ENCODE measurements at places on chromosomes 1 and 21. TPM values are rescaled to one million over a fixed set of nuclear protein-coding genes. Genes with fewer than 3 reads are reported as not detected.
A peak's percentile ranks its signal among the peaks of the same experiment; 100 is the strongest.

DNA sequence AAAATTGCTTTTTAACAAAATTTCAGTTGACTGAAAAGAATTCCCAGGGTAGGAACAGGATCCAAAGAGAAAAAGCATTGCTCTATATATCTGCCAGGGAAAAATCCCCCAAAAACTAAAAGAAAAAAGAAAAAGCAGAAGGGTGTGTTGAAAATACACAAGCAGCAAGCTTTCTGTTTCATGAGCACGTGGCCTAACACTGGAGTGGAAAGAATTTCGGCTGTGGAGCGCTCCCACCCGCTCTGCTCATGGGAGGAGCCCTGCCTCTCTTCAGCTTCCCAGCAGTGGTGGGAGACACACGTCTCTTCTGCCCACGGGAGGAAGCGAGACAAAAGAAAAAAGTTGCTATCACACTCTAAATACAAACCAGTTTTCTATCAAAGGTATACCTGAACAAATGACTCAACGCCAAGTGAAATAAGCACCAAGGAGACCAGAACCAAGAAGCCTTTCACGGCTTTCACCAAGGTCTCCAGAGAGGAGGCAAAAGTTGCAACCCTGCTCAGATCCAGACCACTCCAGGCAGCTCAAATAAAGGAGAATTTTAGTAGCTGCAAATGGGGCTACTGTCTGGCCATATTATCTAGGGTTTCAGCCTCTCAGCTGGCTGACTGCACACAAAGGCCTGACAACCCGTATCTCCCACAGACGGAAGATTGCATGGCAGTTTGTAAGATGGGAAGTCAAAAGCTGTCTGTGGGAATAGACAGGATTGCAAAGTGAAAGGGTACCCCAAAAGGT lies 29.5 kb upstream of the ZNF496 start:
- no peak for DNase-seq

DNA sequence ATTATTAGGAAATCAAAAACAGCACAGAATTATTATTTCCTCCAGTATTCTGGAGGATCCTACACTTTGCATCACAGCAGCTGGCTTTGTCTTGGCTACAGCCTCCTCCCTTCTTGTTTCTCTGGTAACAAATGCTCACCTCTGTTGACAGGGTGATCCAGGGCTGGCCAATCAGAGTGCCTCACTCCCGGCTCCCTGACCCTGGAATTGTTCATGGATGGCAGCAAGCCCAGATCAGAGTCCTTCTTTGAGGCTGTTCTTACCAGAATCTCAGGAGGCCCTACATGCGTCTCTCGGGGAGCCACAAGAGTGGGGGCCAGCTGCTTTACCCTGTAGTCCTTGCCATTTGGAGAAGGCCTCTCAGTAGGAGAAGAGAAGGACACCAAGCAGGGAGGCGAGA lies 48.4 kb upstream of the IGSF5 start:
- no peak for DNase-seq

- no peak for DNase-seq
Measured at GRCh38 chr1:204924013-204924759, 53.5 kb downstream of the NFASC start.

- no peak for DNase-seq
Measured at GRCh38 chr1:62327360-62328055, 8.3 kb upstream of the KANK4 start.

- no peak for DNase-seq
Measured at GRCh38 chr1:241730031-241730430, 78.0 kb downstream of the WDR64 start.

GRCh38 chr1:96966536-96967138 lies 245.1 kb downstream of the PTBP2 start:
- peak; percentile 84 for DNase-seq

DNA sequence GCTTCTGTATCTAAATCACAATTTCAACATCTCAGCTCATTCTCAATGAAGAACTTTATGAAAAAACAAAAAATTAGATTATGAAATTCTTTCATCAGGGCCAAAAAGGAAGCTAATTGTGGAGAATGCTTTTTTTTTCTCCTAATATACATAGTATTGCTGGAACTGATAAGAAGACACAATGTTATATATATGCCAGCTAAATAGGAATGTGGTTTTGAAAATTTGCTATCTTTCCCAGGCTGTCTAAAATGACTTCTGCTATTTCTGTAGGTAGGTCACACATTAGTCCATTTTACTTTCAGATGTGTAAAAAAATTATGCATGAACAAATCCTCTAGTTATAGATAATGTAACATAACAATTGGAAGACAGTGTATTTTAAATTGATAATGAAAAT lies 732.9 kb downstream of the RWDD3 start:
- no peak for DNase-seq

DNA sequence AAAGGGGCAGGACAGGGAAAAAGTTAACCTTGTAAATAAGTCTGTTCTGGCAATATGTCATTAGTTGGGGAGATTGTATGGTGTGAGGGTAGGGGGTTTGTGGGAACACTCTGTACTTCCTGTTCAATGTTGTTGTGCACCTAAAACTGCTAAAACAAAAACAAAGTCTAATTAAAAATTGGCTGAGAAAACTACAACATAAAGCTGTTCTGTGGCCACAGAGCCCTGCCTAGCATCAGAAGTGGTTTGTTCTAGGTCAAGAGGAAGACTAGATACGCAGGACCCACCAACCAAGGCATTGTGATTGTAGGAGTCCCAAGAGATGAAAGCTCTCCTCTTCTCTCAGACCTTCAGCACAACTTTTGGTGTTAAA lies 81.0 kb upstream of the LRRC8D start:
- no peak for DNase-seq

GRCh38 chr1:36322041-36322785 lies 1.2 kb downstream of the EVA1B start:
- no peak for DNase-seq

DNA sequence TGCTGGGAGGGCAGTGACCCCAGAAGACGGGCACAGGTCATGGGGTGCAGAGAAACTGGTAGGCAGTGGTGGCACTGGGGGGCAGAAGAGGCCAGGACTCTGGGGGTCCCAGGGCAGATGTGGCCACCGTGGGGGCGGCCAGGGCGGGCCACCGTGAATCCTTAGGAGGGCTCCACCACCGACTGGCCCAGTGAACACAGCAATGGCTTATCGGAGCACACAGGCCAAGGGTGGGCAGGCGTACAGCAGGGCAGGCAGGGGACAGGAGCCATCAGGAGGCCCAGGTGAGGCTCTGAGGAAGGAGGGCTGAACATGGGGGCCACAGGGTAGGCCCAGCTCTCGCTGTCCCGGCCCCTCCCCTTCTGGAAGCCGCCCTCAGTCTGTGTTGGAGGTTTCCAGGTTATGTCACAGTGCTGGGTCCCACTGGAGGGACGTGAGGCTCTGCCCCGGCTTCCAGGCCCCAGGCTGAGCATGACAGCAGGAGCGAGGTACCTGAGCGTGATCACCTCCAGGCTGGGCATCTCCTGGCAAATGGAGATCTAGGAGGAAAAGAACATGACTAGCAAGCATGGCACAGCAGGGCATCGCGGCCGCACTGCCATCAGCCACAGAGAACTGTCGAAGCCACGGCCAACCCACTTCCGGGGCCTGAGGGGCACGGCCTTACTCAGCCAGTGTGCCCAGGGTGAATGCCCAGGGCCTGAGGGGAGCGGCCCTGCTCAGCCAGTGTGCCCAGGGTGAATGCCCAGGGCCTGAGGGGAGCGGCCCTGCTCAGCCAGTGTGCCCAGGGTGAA lies 3.7 kb downstream of the CFAP410 start:
- no peak for DNase-seq

- DNase-seq, result no peak
Measured at GRCh38 chr1:42037586-42037985, 115.6 kb upstream of the GUCA2B start.

DNA sequence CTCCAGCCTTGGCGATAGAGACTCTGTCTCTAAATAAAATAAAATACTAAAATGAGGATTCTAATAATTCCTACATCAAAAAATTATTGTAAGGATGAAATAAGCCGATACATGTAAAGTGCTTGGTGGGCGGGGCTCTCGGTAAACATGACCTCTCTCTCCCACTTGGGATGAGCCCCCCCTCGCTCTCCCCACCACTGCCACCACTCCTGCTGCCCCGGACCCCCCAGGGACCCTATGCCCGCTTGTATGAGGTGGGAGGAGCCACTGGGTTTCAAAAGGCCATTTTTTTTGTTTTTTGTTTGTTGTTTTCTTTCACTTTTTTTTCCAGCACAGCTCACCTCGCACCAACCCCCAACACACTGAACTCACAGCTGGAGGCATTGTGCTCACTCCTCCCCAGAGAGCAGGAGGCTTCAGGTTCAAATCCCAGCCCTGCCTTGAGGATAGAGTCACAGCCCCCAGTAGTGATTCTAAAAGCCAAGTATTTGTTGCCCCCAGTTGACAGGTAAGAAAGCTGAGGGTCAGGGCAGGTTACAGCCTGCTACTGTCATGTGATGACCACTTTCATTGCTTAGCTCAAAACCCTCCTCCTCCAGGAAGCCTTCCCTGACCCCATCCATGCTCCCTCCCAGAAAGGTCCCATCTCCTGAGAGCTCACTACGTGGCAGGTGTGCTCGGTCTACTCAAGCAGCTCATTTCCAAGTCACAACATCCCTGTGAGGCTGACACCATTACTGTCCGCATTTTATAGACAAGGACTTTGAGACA lies 4.2 kb downstream of the SDC3 start:
- no peak for DNase-seq

- no peak for DNase-seq
Measured at GRCh38 chr1:220797553-220797952, 10.8 kb downstream of the MTARC1 start.

GRCh38 chr21:14901482-14901958 lies 163.3 kb downstream of the NRIP1 start:
- DNase-seq, result no peak

DNA sequence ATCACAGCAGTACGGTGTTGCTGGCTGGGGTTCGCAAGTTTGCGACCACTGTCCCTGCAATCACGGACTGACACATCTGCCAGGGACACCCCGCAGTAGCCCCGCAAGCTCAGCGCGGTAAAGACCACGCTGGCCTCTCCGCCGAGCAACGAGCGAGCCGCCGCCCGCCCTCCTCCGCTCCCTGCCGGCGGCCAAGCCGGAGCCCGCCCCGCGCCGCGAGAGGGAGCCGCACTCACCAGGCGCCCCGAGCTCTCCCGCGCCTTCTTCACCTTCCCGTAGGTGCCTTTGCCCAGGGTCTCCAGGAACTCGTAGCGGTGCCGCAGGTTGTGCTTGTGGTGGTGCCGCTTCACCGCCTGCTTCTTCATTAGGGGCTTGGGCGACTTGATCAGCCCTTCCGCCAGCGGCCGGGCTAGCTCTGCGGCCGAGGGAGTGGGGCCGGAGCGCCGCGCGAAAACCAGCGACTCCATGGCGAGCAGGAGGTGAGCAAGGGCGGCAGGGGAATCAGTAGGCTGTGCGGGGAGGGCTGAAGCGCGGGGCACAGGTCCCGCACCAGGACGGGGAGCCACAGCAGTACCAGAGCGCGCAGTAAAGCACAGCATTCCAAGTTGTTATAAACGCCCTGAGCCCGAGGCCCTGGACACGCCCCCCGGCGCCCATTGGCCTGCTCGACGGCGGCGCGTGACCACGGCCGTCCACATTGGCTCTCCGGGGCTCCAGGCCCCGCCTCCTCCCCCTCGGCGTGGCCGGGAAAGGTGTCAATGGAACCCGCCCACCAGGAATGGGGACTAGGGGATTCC lies at the start of gene NUAK2:
Gene NUAK2, minus strand, starts transcription at position 584 of the 797 bp plus-strand sequence. Its CDS starts 117 bp downstream, at position 467.
- DNase-seq, result peak; percentile 89

DNA sequence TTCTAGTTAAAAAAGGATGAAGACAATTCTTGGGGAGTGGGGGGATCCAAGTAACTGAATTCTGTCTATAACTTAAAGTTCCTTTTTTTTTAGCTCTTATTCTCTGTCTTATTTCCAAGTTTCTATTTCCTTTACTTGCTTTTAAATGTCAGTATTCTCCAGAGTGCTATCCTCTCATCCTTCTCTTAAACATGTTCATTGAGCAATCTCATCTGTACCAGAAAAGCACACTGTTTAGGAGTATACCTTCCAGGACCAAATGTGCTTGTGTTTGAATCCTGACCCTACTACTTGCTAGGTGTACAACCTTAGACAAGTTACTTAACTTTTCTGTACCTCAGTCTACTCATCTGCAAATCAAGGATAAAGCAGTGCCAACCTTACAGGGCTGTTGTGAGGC lies 50.1 kb downstream of the AKT3 start:
- DNase-seq, result no peak

The SPRR1B gene
- not detected for total RNA-seq

The FCER1G gene
- 2.2 TPM for total RNA-seq

The RYR2 gene
- total RNA-seq, result not detected

The KIF26B gene
- 0.49 TPM for total RNA-seq

The VSIG8 gene
- total RNA-seq, result not detected

The OR14K1 gene
- total RNA-seq, result not detected

The ADGRB2 gene
- total RNA-seq, result 3.1 TPM

The GNPAT gene
- 44.1 TPM for total RNA-seq
